ENCODE measurements at places on chromosomes 1 and 21. TPM values are rescaled to one million over a fixed set of nuclear protein-coding genes. Genes with fewer than 3 reads are reported as not detected.

MCOLN2 gene
- total RNA-seq: 20.4 TPM

DNA sequence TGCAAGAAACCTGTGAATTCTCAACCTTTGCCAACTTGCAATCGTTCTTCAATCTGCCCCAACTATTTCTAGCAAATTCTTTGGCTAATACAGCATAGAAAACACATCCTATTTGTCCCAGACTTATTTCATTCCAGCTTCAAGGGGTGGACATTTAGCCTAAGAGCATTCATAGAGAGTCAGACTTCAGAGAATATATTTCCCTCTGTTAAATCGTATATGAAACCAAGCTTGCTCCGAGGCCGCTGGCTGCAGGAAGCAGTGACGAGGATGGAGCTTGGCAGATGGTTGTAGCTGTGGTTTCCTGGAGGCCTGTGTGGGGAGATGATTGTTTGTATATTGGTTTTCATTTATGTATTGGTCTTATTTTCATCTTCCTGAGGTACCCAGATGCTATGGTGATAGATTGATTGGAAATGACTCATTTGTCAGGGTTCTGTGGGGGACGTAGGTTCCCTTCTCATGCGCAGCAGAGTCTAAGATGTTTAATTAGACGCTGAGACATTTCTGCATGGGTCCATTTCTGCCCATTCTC, 26.1 kb downstream of the MAN1C1 start:
- DNase-seq: peak; percentile 76
- H3K4me1 ChIP-seq: peaks cover 48% of the 10 kb centered on the region
- H3K27ac ChIP-seq: peak overlapping the region; percentile 69

DNA sequence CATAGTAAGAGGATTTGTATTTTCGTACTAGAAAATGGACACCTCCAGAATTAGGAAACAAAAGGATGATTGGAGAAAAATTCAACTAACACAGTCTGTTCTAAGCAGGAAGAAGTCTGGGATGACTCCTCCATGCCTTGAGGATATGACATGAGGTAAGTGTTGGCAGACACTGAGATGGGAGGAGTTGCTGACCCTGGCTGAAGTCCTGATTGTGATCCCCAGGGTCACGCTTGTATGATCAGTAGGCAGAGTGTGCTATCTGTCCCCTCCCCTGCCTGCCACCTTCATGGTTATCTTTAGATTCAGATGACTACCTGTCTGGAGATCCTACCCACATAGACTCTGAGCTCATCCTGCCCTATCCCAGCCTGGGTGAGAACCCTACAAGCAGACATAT, 249.1 kb downstream of the C1orf94 start:
- H3K36me3 ChIP-seq: no peaks in the 10 kb centered on the region
- no peak overlapping the region for H3K27ac ChIP-seq
- no peak overlapping the region for H3K4me3 ChIP-seq
- peaks cover 29% of the 10 kb centered on the region for H3K27me3 ChIP-seq

CELA3A gene
- total RNA-seq: not detected

DNA sequence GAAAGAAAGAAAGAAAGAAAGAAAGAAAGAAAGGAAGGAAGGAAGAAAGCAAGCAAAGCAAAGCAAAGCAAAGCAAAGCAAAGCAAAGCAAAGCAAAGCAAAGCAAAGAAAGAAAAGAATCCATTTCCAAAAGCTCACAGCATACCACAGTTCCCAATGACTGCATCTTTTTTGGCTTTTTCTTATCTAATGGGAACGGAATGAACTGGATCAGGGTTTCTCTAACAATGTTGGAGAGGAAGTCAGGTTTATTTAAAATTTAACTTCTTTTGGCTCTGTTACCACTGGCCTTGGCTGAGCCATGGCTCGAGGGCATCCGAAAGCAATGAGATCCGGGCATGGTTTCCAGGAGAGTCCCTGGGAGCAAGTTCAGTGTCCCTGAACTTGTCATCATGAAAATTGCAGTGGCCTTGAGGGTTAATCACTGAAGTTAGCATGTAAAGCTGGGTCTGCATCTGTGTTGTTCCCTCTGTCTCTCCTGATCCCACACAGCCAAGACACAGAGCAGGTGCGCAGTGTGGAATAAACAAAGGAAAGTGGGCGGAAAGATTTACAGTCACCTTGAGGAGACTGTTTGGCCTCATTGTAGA, 34.6 kb upstream of the CTPS1 start:
- no peak overlapping the region for H3K27ac ChIP-seq
- H3K4me1 ChIP-seq: peaks cover 5% of the 10 kb centered on the region

- H3K36me3 ChIP-seq: peaks cover 25% of the 10 kb centered on the region
- H3K27me3 ChIP-seq: no peaks in the 10 kb centered on the region
- no peak overlapping the region for H3K27ac ChIP-seq
- H3K4me1 ChIP-seq: peaks cover 17% of the 10 kb centered on the region
- no peak for DNase-seq
These were observed 11.2 kb downstream of the ZCCHC17 start for GRCh38 chr1:31308036-31308435.

DNA sequence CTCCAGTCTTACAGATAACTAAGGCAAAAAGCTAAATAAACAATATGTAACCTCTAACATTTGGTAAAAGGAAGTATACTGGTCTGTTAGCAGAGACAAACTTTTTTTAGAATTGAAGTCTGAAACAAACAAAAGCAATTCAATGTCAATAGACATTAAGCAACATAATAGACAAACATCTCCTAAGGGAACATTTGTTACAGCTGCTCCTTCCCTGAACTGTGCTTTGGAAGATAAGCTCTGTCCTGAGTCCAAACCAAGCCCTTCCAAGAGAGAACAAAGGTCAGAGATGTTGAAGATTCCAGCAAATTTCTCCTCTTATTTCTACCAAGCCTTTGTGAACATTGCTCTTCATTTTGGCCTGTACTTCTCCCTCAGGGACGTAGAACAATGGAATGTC, 25.3 kb downstream of the FMO2 start:
- no peaks in the 10 kb centered on the region for H3K36me3 ChIP-seq
- H3K27ac ChIP-seq: no peak overlapping the region
- no peak for DNase-seq
- no peaks in the 10 kb centered on the region for H3K4me1 ChIP-seq
- H3K27me3 ChIP-seq: peaks cover 16% of the 10 kb centered on the region
- no peak overlapping the region for H3K4me3 ChIP-seq

CDC42SE1 gene
- 128 TPM for total RNA-seq

DNA sequence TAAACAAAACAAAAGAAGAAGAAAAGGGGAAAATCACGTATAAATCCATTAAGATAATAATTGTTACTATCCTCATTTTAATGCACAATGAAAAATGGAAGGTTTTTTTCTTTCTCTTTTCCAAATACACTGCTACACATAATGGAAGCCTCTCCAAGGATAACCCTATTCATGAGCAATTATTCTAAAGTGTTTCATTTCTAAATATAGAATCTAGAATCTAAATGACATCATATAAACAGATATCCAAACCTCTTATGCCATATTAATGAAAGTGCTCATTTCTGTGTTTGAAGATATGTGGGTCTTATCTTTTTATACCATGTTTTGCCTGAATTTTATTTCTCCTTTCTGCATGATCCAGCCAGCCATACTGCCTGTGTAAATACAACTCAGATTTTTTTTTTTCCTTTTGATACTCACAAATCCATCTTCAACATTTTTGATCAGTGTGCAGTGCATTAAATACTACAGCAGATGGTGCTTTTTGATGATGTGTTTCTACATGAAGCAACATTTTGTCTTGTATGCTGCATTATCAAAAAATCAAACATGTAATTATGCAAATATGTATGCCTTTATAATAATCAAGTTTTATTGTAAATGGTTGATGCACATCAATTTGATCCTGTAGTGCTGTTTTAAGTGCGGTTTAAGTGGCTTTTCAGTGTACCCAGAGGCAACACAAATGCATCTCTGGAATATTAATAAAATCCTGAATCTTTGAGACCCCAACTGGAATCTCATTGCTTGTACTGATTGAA, 625.6 kb upstream of the PTBP2 start:
- no peak overlapping the region for H3K27ac ChIP-seq
- no peaks in the 10 kb centered on the region for H3K36me3 ChIP-seq
- no peak overlapping the region for H3K4me3 ChIP-seq
- no peak for DNase-seq

LDLRAD2 gene
- 0.19 TPM for total RNA-seq

RHEX gene
- not detected for total RNA-seq

GRCh38 chr1:10210841-10211804, 753 bp downstream of the KIF1B start:
- H3K27ac ChIP-seq: peak overlapping the region; percentile 55
- peak; percentile 27 for DNase-seq
- peaks cover 28% of the 10 kb centered on the region for H3K4me1 ChIP-seq
- peaks cover 14% of the 10 kb centered on the region for H3K27me3 ChIP-seq

DNA sequence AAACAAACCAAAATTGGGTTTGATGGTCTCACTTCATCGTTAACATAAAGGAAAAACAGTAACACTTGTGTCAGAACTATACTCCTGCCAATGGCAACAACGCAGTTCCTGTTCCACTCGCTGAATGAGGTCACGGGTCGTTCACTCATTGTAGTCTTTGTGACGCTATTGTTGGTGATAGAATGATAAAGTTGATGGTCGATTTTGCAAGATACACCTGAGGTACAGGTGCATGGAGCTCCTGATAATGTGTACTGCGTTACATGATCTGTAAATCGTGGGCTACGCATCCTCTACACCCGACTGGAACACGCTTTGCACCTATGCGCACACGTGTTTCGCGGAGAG, 391 bp upstream of the CENPS start:
- H3K4me3 ChIP-seq: peak overlapping the region; percentile 91
- peaks cover 5% of the 10 kb centered on the region for H3K36me3 ChIP-seq
- no peaks in the 10 kb centered on the region for H3K27me3 ChIP-seq

GRCh38 chr1:30413606-30414005, 309.8 kb downstream of the MATN1 start:
- no peaks in the 10 kb centered on the region for H3K36me3 ChIP-seq
- H3K4me3 ChIP-seq: no peak overlapping the region
- no peak overlapping the region for H3K27ac ChIP-seq
- H3K4me1 ChIP-seq: no peaks in the 10 kb centered on the region

DNA sequence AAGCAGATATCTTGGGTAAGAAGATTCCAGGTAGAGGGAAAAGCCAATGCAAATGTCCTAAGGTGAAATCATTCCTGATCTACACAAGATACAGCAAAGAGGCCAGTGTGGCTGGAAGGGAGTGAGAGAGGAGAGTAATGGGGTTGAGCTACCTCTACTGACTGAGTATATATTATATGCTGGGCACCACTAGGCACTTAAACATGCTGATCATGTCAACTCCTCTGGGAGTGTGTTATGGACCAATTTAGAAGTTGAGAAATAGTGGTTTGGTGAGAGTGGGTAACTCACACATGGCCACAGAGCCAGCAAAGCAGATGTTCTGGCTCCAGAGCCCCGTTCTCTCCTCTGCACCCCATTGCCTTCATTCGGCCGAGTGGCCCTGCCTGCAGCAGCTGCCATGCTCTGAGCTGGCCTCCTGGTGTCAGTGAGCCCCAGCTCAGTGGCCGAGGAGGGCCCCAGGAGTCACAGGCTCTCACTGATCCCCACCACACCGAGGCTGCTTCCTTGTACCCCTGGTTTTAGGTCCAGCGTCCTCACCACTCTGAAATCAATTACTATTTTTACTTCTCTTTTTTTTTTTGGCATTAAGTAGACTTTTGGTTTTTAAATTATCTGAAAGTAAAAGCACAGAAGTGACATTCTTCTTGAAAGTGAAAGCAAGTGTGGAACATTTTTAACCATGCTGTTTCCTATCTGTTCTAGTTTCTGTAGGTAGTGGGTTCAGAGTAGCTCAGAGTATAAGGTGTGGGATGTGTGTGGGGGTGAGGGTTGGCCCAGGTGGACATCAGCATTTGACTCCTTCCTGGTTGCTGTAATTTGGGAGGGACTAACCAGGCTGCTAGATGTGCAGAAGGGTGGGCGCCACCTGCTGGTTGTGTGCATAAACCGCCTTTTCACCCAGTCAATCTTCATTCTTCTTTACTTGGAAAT, 45.8 kb upstream of the CRNN start:
- DNase-seq: peak; percentile 82
- peaks cover 30% of the 10 kb centered on the region for H3K4me1 ChIP-seq
- peak overlapping the region; percentile 61 for H3K4me3 ChIP-seq
- H3K27me3 ChIP-seq: peaks cover 5% of the 10 kb centered on the region

GRCh38 chr1:107016376-107016978, 40.0 kb upstream of the PRMT6 start:
- H3K4me1 ChIP-seq: no peaks in the 10 kb centered on the region
- no peak overlapping the region for H3K27ac ChIP-seq
- no peaks in the 10 kb centered on the region for H3K36me3 ChIP-seq
- DNase-seq: no peak
- H3K4me3 ChIP-seq: no peak overlapping the region

WDR26 gene
- total RNA-seq: 61.4 TPM

GRCh38 chr1:13582713-13583443, 754 bp upstream of the PDPN start:
- no peaks in the 10 kb centered on the region for H3K36me3 ChIP-seq
- peaks cover 67% of the 10 kb centered on the region for H3K27me3 ChIP-seq
- DNase-seq: no peak
- H3K4me3 ChIP-seq: no peak overlapping the region
- no peaks in the 10 kb centered on the region for H3K4me1 ChIP-seq

CHI3L2 gene
- 9.2 TPM for total RNA-seq

YTHDF2 gene
- 104 TPM for total RNA-seq

- DNase-seq: no peak
- H3K36me3 ChIP-seq: peaks cover 25% of the 10 kb centered on the region
These were observed 147.7 kb downstream of the NTPCR start for GRCh38 chr1:233097959-233098580.

DNA sequence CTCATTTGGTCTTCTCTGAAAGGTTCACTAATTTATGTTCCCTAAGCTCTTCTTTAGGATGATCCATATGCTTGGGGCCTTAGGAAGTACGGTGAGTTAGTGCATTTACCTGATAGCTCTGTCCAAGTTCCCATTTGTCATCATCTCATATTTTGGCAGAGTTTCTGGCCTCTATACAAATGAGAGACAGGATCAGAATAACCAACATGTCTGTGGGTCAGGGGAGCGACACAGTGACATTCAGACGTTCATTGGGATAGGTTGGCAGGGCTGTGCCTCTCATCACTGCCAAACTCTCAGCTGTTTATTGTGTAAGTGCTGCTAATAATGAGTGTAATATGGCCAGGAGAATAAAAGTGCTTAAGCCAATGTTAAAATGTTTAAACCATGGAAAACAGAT, 561.1 kb upstream of the ZRANB2 start:
- H3K36me3 ChIP-seq: no peaks in the 10 kb centered on the region
- H3K27me3 ChIP-seq: no peaks in the 10 kb centered on the region
- H3K4me3 ChIP-seq: no peak overlapping the region
- no peak overlapping the region for H3K27ac ChIP-seq
- no peaks in the 10 kb centered on the region for H3K4me1 ChIP-seq
- DNase-seq: no peak

Measured in activated naive CD8-positive, alpha-beta T cell treated with anti-CD3 and anti-CD28 coated beads for 36 hours (primary cell).